ENCODE measurements at places on chromosomes 6 and 20.

DNA sequence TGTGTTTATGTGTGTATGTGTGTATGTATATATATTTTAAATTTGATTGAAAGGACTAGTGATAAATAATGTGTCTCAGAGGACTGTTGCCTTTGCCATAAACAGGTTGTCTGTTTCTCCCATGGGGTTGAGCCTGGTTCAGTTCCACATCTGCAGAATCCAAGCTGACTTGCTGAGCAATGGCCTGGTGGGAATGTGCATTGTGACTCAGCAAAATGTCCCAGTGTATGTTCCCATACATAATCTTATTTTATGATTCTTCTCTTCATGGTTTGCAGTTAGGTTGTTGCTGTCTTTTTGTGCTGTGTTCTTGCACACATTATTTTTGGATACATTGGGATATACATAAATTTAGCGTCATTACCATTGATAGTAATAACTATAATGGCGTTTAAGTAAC lies 115.6 kb upstream of the SLC24A3 start:
- DNase-seq = no peak

DNA sequence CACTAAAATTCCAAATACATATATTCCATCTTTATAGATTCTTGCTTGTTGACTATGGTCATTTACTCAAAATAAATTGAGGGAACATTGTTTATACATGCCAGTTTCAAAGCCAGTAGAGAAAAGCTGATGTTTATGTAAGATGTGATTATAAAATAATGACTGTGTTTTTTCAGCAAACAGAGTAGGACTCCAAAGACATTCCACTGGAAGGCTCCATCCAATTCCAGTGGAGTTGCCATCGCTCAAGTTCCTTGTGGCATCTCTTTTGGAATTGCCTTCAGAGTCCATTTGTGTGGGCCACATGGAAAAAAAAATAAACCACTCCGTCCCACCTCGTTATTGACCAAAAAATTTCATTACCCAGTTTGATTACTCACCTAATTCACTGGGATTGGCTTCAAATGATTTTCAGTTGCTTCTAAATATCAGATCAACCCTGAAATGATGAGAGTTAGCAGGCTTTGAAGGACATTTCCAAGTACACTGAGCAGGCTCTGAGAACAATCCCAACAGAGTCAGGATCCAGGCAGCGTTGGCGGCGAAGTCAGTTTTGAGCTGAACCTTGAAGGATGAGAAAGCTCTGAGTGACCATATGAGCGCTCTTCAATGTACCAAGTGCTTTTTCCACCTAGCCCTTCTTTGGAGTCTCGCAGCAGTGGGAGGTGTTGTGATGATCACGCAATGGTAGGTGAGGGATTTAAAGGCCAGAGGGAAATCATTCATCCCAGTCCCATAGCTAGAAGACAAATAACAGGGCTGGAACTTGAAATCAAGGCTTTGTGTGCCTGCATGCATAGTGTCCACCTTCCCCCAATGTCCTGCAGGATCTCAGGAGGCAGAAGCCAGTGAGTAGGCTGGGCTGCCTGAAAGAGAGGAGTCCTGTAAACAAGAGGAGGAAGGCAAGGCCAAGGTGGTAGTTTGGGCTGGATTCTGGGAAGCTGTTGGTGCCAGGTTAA lies 281.7 kb downstream of the CDC5L start:
- no peak for DNase-seq

GRCh38 chr6:39075010-39075686 lies 26.6 kb downstream of the GLP1R start:
- no peak for DNase-seq

DNA sequence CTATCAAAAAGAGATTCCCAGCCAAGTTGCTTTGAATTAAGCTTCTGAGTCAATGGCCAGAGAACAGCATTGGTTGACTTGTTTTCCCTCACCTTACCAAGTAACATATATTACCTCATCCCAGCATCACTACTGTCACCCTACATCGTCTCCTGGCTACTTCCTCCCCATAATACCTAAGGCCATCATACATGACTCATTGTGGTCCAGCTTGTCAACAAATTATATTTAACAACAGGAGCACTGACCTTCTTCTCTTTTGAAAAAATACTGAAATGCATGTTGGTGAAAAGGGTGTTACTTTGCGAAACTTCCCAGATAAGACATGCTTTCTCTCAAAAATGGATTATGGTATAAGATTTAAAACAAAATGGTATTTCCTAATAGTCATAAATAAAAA lies 106.9 kb downstream of the TBX18 start:
- DNase-seq = no peak

All from stimulated activated CD4-positive, alpha-beta T cell treated with anti-CD3 and anti-CD28 coated beads, TNF-alpha, amount 100 ng/mL, for 1 hour (primary cell).